ENCODE measurements at places on chromosomes 6 and 20.

GRCh38 chr6:37134396-37135191, 35.4 kb upstream of the PIM1 start:
- DNase-seq: no peak

GRCh38 chr20:3407040-3407770, at the start of gene DNAAF9:
TSS of gene DNAAF9 (minus strand) at chr20:3407669. CDS start at chr20:3407557, 112 bp downstream.
- DNase-seq: peak; percentile 20

DNA sequence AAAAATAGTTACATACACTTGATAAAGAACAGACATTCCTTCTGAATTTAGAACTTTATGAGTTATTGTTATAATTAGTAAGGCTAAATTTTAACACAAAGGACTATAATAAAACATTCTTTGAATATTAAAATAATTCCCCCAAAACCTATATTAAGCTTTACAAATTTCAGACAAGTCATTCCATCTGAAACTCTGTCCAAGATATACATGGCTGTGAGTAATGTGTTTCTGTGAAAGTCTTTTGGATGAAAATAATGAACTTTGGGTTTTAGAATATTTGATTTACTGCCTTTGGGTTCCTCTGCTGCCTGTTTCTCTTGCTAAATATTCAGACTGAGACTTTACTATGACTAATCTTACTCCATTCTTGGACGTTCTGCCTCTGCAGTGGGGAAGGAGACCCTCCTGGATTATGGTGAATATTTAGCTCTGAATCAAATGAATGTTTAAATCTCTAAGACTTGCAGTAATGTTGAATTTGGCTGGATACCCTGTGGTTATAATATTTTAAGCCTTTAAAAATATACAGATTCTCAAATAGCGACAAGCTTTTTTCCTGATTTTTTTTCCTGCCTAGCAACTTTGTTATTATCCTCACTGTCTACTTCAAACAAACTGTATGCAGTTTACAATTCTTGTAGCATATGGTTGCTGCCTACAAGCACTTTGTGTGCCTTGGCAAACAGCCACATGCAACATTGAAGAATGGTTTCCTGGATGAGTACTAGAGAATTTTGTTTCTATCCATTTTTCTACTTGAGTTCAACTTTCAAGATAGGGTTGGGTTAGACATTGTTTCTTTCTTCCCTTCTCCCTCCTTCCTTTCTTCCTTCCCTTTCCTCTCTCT, 51.4 kb downstream of the TXLNB start:
- no peak for DNase-seq

- peak; percentile 63 for DNase-seq
Measured at GRCh38 chr6:26240157-26241032, 124.6 kb upstream of the BTN3A2 start.

- peak; percentile 63 for DNase-seq
Measured at GRCh38 chr6:37691904-37692806, 5.5 kb downstream of the MDGA1 start.

DNA sequence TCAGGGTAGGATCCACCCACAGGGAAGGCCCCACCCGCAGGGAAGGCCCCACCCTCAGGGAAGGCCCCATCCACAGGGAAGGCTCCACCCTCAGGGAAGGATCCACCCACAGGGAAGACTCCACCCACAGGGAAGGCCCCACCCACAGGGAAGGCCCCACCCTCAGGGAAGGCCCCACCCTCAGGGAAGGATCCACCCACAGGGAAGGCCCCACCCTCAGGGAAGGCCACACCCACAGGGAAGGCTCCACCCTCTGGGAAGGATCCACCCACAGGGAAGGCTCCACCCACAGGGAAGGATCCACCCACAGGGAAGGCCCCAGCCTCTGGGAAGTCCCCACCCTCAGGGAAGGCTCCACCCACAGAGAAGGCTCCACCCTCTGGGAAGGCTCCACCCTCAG, 40.5 kb downstream of the KCNQ2 start:
- no peak for DNase-seq

- DNase-seq: no peak
Measured at GRCh38 chr6:16404456-16404855, 166.1 kb downstream of the GMPR start.

DNA sequence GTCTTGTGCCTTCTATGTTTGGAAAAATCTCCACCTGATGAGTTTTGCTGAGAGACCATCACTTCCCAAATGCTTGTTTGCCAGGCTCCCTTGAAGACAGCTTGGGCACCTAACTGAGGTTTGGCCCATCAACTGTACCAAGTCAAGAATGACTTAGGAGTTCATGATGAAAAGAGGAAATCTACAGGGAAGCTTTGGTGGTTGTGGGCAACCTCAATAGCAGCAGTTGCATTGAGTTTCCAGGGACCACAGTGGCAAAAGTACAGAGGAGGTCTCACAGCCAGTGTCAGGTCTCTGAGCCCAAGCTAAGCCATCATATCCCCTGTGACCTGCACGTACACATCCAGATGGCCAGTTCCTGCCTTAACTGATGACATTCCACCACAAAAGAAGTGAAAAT, 49.7 kb upstream of the PHACTR1 start:
- no peak for DNase-seq

Data from stimulated activated CD4-positive, alpha-beta T cell treated with anti-CD3 and anti-CD28 coated beads, TNF-alpha, amount 100 ng/mL, for 48 hours (primary cell).